Urothelium cell line (cell line): ENCODE measurements at places on chromosomes 7 and 10.

- no peak for DNase-seq
These were observed 39.8 kb downstream of the RGS10 start for GRCh38 chr10:119502618-119503155.

GRCh38 chr7:39697483-39697882 lies 74.1 kb downstream of the RALA start:
- DNase-seq = no peak

GRCh38 chr7:100799037-100799896 lies 28.1 kb downstream of the EPHB4 start:
- no peak for DNase-seq

GRCh38 chr10:71755179-71755879 lies 18.0 kb downstream of the VSIR start:
- DNase-seq = no peak

DNA sequence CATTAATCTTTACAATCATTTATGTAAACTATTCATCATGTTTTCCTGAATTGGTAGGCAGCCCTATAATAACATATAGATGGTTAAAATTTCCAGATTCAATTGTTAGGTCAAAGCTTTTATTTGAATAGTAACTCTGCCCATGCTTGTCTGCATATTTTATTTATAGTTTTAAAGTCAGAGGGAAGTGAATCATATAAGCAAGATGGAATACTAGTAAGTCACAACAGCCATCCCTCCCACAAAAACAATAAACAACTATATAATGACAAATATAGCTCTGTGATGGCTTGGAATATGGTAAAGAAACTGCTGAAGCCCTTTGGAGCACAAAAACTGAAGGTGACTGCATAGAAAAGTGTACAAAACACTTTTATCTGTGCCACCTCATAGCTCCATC lies 156.3 kb upstream of the TMEM106B start:
- DNase-seq = no peak

- DNase-seq = no peak
These were observed at the start of gene C1QL3 for GRCh38 chr10:16521311-16522016. Gene C1QL3 (minus strand): TSS chr10:16521879. CDS start chr10:16521065, 814 bp downstream.
